ENCODE measurements at places on chromosomes 1 and 21.

- DNase-seq = no peak
Observed at GRCh38 chr1:7185721-7186120, 400.5 kb downstream of the CAMTA1 start.

GRCh38 chr1:151327903-151328674, 873 bp upstream of the PI4KB start:
- DNase-seq = no peak

GRCh38 chr1:110234691-110235090, 24.6 kb downstream of the KCNC4 start:
- DNase-seq = no peak

- no peak for DNase-seq
Observed at GRCh38 chr21:46454634-46455390, 3.9 kb upstream of the DIP2A start.

- DNase-seq = no peak
Observed at GRCh38 chr1:228156515-228156881, 6.8 kb downstream of the GJC2 start.
